Esophagus mucosa (tissue), 1 donor: ENCODE measurements at places on chromosomes 7 and 10. TPM values are rescaled to one million over a fixed set of nuclear protein-coding genes. Genes with fewer than 3 reads are reported as not detected.

LRRC17 gene
- total RNA-seq: 0.32 TPM

MEIG1 gene
- not detected for total RNA-seq

FKBP9 gene
- 62.9 TPM for total RNA-seq

MKRN1 gene
- total RNA-seq: 65.5 TPM

GPR158 gene
- not detected for total RNA-seq

PPP1R17 gene
- total RNA-seq: not detected

ABCC2 gene
- 0.36 TPM for total RNA-seq
